Progenitor cell of endocrine pancreas (in vitro differentiated cells): ENCODE measurements at places on chromosomes 7 and 10.
A peak's percentile ranks its signal among the peaks of the same experiment; 100 is the strongest.

DNA sequence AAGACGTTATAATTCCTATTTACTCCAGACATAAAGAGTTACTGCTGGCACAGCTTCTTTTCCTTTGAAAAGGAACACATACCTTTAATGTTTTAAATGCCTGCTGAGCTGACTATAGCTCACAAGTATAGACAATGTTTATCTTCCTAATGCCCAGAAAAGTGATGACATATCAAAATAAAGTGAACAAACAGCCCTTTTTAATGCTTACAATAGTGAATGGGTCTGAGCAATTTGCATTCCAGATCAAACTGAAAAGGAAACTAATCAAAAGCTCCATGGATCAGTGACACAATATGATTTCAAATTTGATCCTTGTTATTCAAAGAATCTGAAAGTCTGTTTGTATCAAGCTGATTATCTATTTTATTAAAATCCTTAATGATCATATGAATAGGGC is 233.6 kb upstream of the SEMA3E start:
- no peak overlapping the region for H3K27ac ChIP-seq
- no peak for DNase-seq
- H3K4me3 ChIP-seq: no peak overlapping the region
- H3K4me1 ChIP-seq: no peaks in the 10 kb centered on the region
- H3K36me3 ChIP-seq: no peaks in the 10 kb centered on the region

DNA sequence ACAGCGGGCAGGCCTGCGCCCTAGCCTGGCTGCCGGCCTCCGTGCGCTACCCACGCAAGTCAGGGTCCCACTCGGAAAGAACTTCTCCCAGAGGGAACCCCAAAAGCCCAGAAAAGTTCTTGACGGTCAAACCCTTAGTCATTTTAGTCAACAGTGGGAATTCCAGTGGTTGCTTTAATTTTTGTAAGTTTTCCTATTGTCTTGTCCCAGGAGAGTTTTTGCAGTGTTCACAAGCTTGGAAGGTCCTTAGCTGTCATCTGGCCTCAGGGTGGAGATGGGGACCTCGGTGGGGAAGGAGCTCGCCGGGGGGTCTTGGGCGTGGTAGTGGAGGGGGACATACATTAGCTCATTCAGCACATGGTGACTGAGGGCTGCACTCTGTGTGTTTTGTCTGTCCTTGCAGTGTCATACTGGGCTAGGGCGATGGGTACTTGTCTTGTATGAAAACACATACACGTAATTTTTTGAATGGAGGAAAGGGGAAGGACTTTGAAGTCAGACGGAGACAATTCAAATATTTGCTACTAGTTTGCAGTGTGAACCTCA is 736 bp downstream of the MINDY4 start:
- peak overlapping the region; percentile 86 for H3K27ac ChIP-seq
- H3K36me3 ChIP-seq: no peaks in the 10 kb centered on the region
- H3K4me1 ChIP-seq: peaks cover 5% of the 10 kb centered on the region
- peak overlapping the region; percentile 85 for H3K4me3 ChIP-seq
- no peak for DNase-seq

- no peak for DNase-seq
- peaks cover 2% of the 10 kb centered on the region for H3K27me3 ChIP-seq
- H3K27ac ChIP-seq: no peak overlapping the region
- H3K4me1 ChIP-seq: no peaks in the 10 kb centered on the region
- no peaks in the 10 kb centered on the region for H3K36me3 ChIP-seq
These were observed 48.4 kb upstream of the CYTH3 start for GRCh38 chr7:6320791-6321190.

DNA sequence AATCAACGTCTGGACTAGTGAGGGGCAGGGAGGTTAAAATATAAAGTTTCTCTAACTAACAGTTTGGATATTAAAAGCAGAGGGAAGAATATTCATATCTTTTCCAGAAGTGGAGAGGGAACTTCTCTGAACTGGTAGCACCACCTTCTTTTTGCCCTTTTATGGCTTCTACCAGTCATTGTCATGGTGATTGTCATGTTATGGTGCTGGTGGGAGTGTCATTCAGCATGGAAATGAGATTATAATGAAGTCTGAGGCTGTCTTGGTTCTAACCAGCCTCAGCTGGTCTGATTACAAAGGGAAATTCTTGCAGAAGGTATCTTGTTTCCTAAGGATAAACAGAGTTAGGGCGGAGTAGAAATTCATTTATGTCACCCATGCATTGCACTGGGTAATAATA is 523.8 kb downstream of the ZWINT start:
- no peak overlapping the region for H3K4me3 ChIP-seq
- no peak overlapping the region for H3K27ac ChIP-seq

- peak overlapping the region; percentile 91 for H3K4me3 ChIP-seq
- H3K27ac ChIP-seq: peak overlapping the region; percentile 95
- no peak for DNase-seq
- H3K27me3 ChIP-seq: no peaks in the 10 kb centered on the region
These were observed 786 bp downstream of the TAF3 start for GRCh38 chr10:7819121-7819460.
